Suppressor macrophage treated with lipopolysaccharide for 1 hour (primary cell): ENCODE measurements at places on chromosomes 7 and 10.
A peak's percentile ranks its signal among the peaks of the same experiment; 100 is the strongest.

DNA sequence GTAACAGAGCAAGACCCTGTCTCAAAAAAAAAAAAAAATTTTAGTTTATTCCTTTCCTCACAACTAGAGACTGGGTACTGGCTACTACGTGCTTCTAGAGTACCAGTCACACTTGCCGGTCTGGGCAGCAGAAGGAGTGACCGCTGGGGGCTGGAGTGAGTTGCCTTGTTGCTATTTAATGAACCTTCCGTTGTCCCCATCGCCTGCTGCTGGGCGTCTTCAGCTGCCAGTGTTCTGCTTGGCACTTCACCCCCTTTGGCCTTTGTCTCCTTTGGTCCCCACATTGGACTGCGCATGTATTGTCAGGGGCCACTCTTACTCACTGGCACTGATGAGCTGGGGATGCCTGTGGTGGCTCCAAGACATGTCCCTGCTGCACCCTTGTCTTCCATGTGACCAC, 110.6 kb downstream of the CLEC2L start:
- no peak for DNase-seq

GRCh38 chr7:66013938-66014337, 31.9 kb upstream of the GUSB start:
- peak; percentile 37 for DNase-seq

DNA sequence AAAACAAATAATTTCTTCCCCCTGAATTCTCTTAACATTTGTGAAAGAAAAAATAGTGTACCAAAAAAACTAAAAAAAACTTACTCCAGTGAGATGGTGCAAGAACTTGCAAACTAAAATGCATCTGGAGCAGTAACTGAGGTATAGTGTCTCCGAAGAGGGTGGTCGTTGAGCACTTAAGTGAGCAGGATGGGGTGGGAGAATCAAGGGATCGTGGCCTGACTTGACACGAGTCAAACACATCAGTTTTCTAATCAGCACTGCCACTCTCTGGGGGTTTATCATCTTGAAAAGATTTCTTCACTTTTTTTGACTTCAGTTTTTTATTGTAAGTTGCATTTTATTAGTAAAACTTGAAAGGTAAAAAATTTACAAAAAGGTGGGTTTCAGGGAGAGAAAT, 2.5 kb downstream of the ZNF273 start:
- no peak for DNase-seq

DNA sequence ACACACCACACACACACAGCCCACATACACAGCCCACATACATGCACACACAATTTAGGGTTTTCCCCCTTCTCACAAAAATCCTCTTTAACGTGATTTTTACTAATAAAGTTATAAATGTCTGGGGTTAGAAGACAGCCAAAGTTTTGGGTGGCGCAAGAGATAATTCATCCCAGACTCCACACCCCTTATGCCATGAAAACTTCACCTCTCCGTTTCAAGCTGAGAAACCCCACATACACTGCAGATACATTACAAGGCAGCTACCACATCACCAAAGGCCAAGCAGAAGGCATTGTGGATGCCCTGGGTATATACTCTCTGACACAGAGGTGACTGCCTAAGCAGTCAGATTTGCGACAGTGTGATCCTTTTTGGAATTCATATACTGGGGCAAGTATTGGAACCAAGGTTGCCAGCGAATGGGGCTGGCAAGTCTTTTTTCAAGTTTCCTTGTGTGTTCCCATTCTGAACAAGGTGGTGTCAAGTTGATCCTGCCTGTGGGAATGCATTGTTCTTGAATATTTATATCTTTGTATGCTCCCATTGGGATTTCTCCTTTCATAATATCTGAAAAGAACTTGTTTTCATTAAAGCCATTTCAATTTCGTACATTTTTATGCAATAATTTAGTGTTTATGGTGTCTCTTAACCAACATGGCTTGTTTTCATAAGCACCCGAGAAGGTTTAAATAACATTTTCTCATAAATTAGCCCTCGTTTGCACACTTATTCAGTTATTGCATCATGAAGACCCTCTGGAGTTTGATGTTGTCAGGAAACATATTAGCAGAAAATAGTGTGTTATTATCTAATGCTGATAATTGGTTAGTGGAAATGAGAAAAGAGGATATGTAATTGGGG, 130.2 kb downstream of the TCF7L2 start:
- DNase-seq, result no peak

- DNase-seq, result peak; percentile 43
Measured at GRCh38 chr7:55557666-55558188, 14.6 kb downstream of the VOPP1 start.

DNA sequence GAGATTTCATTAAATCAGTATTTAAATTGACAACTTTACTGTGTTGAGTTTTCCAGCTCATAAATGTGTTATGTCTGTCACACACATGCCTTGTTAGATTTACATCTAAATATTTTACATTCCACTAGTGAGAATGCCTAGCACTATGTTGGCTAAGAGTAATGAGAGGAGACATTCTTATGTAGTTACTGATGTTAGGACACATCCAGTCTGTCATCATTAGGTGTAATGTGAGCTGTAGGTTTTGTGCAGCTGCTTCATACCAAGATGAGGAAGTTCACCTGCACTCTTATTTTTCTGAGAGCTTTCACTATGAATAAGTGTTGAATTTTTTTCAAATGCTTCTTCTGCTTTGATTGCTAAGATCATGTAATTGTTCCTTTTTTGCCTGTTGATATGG, 218.0 kb upstream of the IGFBP3 start:
- no peak for DNase-seq

DNA sequence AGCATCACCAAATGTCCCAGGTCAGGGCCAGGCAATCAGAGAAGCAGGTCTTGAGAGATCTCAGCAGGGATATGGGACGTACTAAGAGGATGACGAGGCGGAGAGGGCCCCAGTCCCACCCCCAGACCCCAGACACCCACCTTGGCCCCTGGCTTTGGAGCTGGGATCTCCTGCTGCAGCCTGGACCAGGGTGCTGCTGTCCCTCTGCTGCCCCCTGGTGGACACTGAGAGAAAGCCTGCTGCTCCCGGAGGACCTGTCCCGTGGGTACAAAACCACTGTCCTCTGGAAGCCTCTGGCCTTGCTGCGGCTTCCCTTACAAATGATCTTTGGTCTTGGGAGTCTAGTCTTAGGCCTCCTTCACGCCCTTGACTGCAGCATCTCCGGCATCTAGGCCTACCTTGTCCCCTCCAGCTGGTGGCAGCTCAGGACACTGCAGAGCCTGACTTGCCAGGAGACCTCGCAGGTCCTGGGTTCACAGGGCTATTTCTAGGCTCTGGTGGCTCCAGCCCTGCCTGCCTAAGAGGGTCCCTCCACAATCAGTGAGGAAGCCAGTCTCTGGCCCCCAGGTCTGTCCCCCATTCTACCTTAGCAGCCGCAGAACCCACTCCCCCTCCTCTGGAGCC, 97.1 kb downstream of the RGS10 start:
- DNase-seq, result peak; percentile 80

- DNase-seq, result no peak
Measured at GRCh38 chr7:139061416-139061815, 25.6 kb upstream of the ZC3HAV1L start.

DNA sequence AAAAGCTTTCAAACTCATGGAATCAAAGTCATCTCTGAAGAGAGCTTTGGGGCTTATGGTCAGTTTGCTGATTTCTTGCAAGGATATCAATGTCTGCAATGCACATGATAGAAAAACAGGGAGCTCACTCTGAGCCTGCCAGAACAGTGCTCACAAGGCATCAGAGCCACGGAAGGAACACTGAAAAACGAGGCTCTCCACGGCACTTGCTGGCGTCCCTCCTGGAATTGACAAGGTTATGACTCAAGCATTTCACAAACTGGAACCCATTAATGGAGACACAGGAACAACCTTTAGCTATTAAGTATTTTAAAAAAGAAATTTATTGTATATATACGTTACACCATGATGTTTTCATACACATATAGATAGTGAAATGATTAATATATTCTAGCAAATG, 266.3 kb downstream of the KCND2 start:
- DNase-seq, result no peak

DNA sequence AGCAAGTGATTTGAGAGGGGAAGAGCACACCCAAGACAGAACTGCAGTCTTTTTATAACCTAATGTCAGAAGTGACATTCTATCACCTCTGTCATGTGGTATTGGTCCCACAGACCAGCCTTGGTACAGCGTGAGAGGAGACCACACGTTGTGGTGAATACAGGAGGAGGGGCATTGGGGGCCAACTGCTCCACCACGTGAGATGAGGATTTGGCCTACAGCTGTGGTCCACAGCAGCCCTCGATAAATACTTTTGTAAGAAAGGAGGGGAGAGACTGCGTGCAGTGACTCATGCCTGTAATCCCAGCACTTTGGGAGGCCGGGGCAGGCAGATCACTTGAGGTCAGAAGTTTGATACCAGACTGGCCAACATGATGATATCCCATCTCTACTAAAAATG, 243.1 kb downstream of the FGFR2 start:
- DNase-seq, result no peak

DNA sequence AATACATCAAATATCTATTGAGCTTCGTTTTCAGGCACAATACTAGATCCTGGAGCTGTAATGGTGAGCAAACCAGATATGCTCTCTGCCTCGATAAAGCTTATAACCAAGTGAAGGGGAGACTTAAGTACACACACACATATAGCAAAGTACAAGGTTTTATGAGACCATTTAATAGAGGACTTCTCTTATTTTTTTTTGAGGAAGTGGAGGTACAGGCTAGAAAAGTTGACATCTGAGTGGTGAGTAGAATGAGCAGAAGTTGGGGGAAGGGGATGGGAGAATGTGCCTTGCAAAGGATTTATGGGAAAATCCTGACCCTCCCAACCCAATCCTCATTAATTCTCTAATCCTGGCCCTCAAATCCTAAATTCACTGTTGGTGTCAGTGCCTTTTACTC, 7.7 kb downstream of the CCDC136 start:
- peak; percentile 26 for DNase-seq

DNA sequence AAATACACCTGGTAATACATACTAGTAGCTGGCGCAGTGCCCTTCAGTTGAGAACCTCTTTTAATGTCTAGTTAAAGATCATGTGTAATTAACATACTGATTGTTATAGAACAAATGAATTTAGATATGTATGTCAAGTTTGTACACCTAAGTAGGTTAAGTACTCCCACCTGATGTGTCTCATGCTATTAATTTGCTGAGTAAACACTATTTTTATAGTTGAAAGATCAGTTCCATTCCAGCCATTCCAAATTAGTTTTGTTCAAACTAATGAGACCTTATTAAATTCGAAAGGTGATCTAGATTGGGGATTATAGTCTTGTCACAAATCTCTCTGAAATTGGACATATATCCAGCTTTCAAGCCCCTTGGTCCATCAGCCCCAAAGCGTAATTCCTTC, 710.0 kb downstream of the LRMDA start:
- no peak for DNase-seq

DNA sequence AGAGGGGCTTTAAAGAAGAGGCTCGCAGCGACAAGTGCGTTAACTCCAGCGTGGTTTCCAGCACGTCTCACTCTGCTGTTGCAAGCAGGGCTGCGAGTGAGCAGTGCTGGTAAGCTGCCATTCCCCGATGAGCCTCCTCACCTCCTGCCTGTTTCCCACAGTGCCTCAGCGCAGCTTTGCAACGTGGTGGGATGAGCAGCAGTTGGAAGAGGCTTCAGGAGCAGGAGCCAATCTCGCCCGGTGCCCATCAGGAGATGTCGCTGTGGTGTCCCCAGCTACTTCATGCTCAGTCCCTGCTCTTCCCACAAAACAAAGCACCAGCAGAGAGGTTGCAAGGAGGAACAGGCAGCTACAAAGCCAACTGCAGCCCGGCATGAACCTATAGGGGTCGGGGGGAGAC, 2.4 kb upstream of the ADARB2 start:
- DNase-seq, result no peak

GRCh38 chr10:110413049-110413783, 84.5 kb upstream of the DUSP5 start:
- no peak for DNase-seq

DNA sequence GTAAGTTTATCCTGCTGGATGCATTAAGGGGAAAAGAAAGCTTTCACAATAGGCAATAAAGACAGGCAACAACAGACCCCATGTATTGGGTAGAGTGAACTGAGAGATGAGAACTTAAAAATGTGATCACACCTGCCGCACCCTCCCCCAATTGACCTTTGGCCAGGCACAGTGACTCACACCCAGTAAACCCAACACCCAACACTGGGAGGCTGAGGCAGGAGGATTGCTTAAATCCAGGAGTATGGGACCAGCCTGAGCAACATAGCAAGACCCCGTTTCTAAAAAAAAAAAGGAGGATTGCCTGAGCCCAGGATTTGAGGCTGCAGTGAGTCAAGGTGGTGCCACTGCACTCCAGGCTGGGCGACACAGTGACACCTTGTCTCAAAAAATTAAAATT, 86.9 kb downstream of the MPP7 start:
- DNase-seq, result no peak

DNA sequence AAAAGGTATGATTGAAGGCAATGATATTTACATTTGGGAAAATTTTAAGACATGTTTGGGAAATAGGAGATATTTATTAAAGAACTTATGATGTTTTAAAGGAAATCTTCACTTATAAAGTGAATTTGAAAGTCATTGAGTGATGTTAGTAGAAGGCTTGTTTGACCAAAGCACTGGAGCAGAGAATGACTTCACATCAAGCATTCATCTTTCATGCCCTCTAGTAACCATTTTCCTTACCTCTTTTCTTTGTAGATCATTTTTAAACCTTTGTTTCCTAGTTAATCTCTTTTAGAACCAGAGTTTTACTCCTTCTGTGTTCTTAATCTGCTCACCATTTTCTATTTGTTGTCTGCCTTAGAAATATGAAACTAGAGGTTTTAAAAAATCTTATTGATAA, 111.3 kb upstream of the FOXP2 start:
- no peak for DNase-seq

DNA sequence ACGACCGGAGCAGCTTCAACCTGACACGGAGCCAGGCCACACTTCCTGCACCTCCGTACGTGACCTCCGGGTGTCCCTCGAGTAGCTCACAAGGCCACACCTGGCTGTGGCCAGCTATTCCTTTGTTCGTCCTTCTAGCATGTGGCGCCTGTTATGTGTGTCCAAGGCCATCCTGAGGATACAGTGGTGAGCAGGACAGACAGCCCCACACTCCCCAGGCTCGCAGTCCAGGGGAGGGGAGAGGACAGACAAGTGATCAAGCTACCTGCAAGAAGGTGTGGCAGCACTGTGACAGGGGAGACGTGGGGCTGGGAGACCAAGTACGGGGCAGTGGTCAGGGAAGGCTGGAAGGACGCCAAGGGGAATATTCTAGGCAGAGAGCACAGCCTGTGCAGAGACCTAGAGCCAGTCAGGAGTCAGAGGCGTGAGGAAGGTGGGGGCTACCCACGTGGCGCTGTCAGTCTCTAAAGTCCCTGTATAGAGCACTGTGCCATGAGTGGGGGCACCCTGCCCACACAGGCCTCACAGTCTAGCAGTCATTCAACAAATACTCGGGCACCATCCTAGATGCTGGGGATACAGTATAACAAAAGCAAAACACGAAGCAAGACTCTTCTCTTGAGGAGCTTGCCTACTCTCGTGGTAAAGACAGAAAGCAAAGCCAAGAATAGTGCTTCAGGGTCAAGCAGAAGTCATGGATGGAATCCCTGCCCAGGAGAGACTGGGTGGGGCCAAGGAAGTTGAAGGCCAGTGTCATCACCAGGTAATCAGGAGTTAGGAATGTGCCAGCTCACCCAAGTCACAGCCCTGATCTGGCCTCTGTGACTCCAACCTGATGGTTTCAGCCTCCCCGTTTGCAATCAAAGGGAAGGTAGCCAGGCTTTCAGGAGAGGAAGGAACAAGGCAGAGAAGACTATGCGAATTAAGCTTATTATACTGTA, 58.6 kb downstream of the PROSER2 start:
- DNase-seq, result no peak
